ENCODE measurements at places on chromosomes 12 and 14.

DNA sequence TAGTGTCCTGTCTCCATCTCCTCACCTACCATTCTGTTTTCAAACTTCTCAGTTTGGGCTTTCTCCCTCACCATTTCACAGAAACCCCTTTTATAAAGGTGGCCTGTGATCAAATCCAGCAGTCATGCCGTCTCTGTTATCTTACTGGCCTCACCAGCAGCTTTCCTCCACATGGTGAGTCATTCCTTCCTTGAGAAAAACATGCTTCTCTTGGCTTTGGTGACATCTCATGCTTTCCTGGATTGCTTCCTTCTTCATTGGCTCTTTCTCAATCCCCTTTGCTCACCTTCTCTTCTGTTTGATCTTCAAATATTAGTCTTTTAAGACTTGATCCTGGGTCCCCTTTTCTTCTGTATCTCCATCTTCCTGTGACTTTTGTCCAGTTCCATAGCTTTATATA is 164.9 kb downstream of the ANO4 start:
- DNase-seq: no peak

GRCh38 chr12:104360983-104361707 is 57.6 kb downstream of the EID3 start:
- DNase-seq: no peak

- DNase-seq: no peak
Measured at GRCh38 chr14:83163016-83163415, 1629.4 kb upstream of the SEL1L start.

- DNase-seq: no peak
Measured at GRCh38 chr14:52547526-52547925, 4.8 kb downstream of the TXNDC16 start.

GRCh38 chr12:53052419-53053217 is 2.8 kb downstream of the TNS2 start:
- peak; percentile 92 for DNase-seq

- no peak for DNase-seq
Measured at GRCh38 chr14:28902930-28903329, 136.3 kb downstream of the FOXG1 start.

GRCh38 chr12:52721838-52722470 is 18.6 kb upstream of the KRT77 start:
- DNase-seq: no peak

Data from mesenteric fat pad (tissue), 1 donor.